Uterine smooth muscle cell (primary cell): ENCODE measurements at places on chromosomes 7 and 10. TPM values are rescaled to one million over a fixed set of nuclear protein-coding genes. Genes with fewer than 3 reads are reported as not detected.

The VWDE gene
- under 0.01 and 0.33 TPM in 2 replicates for total RNA-seq

The CALHM1 gene
- not detected in 2 replicates for total RNA-seq

The CACNA2D1 gene
- total RNA-seq: 61.6 and 76.4 TPM in 2 replicates

The RHBDD2 gene
- total RNA-seq: 12.2 and 12.7 TPM in 2 replicates

The BTBD16 gene
- not detected in 2 replicates for total RNA-seq

The RBM20 gene
- total RNA-seq: under 0.01 TPM in 2 replicates

The FAM241B gene
- total RNA-seq: 0.77 and 0.87 TPM in 2 replicates

The GRM3 gene
- not detected in 2 replicates for total RNA-seq

The PRKG1 gene
- 26.3 and 38.7 TPM in 2 replicates for total RNA-seq

The CTAGE8 gene
- total RNA-seq: 0.44 TPM in 1 of 2 replicates, not detected in the other

The DGKB gene
- total RNA-seq: 8.1 and 10.8 TPM in 2 replicates

The CYP3A4 gene
- total RNA-seq: not detected in 2 replicates

The CRTAC1 gene
- not detected in 2 replicates for total RNA-seq

The SSMEM1 gene
- not detected in 2 replicates for total RNA-seq

The MSS51 gene
- 2.0 and 2.1 TPM in 2 replicates for total RNA-seq

The TMEM196 gene
- not detected in 2 replicates for total RNA-seq

The MRLN gene
- not detected in 2 replicates for total RNA-seq

The GNGT1 gene
- total RNA-seq: not detected in 2 replicates

The CHAT gene
- not detected in 2 replicates for total RNA-seq

The OR2A12 gene
- not detected in 2 replicates for total RNA-seq

The CPXM2 gene
- under 0.01 TPM in 1 of 2 replicates, not detected in the other for total RNA-seq

The ASB4 gene
- not detected in 2 replicates for total RNA-seq

The DNAJB12 gene
- total RNA-seq: 24.0 and 26.6 TPM in 2 replicates

The OR9A2 gene
- not detected in 2 replicates for total RNA-seq
